Stimulated activated CD4-positive, alpha-beta T cell treated with anti-CD3 and anti-CD28 coated beads, Interleukin-1b, Interleukin-23, amount 100 ng/mL, for 1 hour (primary cell): ENCODE measurements at places on chromosomes 7 and 10.

GRCh38 chr7:27802999-27803398 lies 63.0 kb downstream of the TAX1BP1 start:
- no peak for DNase-seq

- no peak for DNase-seq
Observed at GRCh38 chr7:98565103-98565502, 52.0 kb upstream of the NPTX2 start.

DNA sequence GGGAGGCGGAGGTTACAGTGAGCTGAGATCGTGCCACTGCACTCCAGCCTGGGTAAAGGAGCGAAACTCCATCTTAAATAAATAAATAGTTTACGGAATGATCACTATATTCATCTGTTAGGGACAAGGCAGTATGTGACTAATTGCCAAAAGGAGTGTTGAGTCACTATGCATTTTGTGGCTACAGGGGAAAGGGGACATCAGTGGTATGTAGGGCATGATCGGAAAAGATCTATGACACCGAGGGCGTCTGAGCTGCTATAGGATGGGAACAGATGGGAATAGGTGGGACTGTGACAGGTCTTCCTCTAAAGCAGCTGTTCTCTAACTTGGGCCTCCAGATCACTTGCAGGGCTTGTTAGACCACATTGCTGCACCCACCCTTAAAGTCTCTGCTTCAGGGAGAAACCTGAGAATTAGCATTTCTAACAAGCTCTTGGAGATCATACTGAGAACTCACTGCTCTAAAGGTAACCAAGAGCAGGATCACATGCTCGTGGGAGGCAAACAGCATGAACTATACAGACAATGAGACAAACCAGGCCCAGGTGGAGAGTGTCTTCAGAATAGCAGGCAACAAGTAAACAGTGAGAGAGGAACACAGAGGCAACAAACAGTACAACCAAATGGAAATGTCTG lies 65.1 kb upstream of the ITGA8 start:
- no peak for DNase-seq

DNA sequence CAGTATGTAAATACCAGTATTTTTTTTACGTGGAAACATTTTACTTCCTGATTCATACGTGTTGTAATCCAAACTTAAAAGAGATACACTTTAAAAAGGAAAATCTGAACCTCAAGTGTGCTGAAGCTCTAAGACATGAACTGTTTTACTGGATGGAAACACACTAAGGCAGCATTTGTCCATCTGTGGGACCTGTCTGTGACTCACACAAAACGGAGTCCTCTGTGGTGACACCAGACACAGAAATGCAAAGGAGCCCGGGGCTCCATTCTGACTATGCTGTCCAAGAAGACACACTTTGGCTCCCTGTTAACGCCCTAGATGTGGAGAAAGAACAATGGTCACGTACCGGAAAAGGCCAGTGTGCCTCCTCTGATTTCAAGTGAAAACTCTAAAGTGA lies 23.9 kb downstream of the RNF133 start:
- DNase-seq: no peak

- DNase-seq: no peak
Observed at GRCh38 chr7:88635149-88635548, 124.4 kb upstream of the ZNF804B start.

GRCh38 chr7:77760809-77761453 lies 37.3 kb downstream of the TMEM60 start:
- no peak for DNase-seq

- DNase-seq: no peak
Observed at GRCh38 chr7:134842062-134842461, 62.6 kb downstream of the CALD1 start.

GRCh38 chr7:99806839-99807478 lies 20.9 kb upstream of the CYP3A43 start:
- no peak for DNase-seq

GRCh38 chr7:79159040-79159664 lies 294.3 kb downstream of the MAGI2 start:
- no peak for DNase-seq

GRCh38 chr7:129917934-129918333 lies 34.8 kb downstream of the UBE2H start:
- DNase-seq: no peak

DNA sequence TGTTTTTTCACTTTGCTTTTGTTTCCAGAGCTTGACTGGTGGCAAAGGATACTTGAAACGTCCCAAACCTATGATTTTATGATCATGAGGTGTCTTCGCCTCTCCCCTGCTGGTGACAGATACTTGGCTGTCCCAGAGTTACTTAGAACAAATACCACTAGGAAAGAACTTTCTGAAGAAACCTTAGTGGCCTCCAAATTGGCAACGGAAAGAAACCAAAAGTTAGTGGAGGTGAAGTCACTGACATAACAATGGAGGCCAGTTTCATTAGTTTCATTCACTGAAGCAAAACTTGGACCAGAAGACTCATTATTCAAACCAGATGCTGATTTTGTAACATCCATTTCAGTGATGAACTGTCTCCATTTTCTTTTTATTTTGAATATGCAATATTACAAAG lies 68.6 kb downstream of the JAZF1 start:
- no peak for DNase-seq

- peak; percentile 18 for DNase-seq
Observed at GRCh38 chr7:44750921-44751571, 2.4 kb downstream of the ZMIZ2 start.

- no peak for DNase-seq
Observed at GRCh38 chr10:81219758-81220157, 655.2 kb upstream of the NRG3 start.

GRCh38 chr10:70828923-70829322 lies 13.2 kb downstream of the SGPL1 start:
- no peak for DNase-seq

DNA sequence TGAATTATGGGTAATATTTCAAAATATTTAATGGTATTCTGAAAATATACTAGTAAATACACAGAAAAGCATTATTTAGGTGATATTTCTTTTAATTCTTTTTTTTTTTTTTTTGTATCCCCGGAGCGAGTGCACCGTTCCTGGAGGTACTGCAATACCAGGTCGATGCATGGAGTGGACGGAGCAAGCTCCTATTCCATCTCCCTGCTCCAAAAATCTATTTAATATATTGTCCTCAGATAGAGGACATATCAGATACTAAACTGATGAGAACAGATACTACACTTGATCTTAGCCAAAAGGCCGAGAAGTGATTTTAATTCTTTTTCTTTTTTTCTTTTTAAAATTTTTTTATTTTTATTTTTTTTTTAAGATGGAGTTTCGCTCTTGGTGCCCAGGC lies 10.8 kb downstream of the BTRC start:
- DNase-seq: no peak

DNA sequence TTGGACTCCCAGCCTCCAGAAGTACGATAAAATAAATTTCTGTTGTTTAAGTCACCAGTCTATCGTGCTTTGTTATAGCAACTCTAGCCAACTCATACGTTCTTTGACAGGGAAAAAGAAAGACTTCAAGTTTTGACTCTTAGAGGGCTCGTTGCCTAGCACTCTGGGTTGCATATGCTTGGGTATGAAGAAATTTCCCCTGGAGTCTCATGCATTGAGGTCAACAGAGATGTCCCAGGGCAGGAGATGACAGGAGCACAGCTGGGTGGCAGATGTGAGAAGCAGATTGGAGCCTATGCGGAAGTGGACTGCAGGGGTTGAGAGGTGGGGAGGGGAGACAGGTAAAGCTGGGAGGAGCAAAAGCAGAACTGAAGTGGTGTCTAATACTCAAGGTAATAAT lies 63.3 kb upstream of the JAZF1 start:
- no peak for DNase-seq

- no peak for DNase-seq
Observed at GRCh38 chr7:115634633-115635032, 395.9 kb downstream of the TFEC start.

DNA sequence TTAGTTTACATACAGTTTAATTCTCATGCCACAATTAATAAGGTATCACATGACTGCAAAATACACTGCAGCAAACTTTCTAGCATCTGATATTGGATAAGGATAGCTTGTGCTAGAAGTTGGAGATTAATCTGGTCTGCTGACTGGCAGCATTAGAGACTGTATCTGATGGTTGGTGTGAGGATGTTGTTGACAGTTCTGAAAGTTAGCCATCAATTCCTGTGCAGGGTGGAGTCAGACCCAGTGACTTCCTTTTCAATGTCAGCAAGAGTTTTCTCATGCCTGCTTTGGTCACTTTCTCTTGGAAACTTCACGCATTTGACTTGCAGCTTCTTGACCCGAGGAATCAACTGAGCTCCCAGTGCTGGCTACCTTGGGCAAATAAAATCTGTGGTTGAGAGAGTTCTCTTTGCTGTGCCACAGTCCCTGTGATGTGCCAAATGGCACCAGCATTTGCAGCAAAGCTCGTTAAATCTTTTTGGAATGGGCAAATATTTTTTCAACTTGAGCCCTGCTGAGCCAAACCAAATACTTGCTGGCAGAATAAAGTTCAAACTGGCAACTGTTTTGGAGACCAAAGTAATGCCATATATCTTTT lies 233.0 kb downstream of the TRIL start:
- no peak for DNase-seq
